H7 (cell line): ENCODE measurements at places on chromosomes 5 and 9. TPM values are rescaled to one million over a fixed set of nuclear protein-coding genes. Genes with fewer than 3 reads are reported as not detected.

SH3GL2 gene
- 0.67 and 0.80 TPM in 2 replicates for total RNA-seq

DNA sequence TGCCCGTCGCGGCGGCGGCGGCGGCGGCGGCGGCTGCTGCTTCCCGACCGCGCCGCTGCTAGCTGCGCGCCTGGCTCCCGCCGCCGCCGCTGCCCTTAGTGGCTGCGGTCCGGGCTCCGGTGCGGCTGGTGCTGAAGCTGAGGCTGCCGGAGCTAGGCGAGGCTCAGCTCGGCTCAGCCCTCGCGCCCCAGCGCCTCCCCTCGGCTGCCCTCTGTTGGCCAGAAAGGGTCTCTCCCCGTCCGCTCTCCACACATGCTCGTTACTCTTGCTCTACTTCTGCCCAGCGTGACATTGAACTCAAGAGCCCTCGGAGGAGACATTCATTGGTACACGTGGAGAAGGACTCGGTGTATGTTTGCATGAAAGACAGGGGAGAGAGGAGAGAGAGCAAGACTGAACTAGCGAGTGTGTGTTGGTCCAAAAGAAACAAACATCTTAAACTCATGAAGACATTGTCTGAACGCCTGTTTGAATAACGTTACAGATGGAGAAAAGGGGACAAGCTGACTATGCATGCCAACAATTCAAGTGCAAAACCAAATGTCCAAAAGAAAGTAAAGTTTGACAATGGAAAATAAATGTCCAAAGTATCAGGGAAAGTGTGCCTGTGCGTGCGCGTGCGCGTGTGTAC lies at the start of gene HCN1:
HCN1 (minus strand) TSS at position 175 of the 631 bp plus-strand sequence.
- DNase-seq, result peak; percentile 76

UNC5A gene
- total RNA-seq, result 3.7 and 4.6 TPM in 2 replicates

CLIC3 gene
- total RNA-seq, result not detected in 2 replicates
